ENCODE measurements at places on chromosomes 7 and 10. TPM values are rescaled to one million over a fixed set of nuclear protein-coding genes. Genes with fewer than 3 reads are reported as not detected.

- no peak overlapping the region for H3K4me3 ChIP-seq
- no peaks in the 10 kb centered on the region for H3K4me1 ChIP-seq
- no peak overlapping the region for H3K27ac ChIP-seq
- DNase-seq = no peak
- H3K36me3 ChIP-seq = no peaks in the 10 kb centered on the region
- no peaks in the 10 kb centered on the region for H3K27me3 ChIP-seq
These were observed 359.5 kb upstream of the ANKRD30A start for GRCh38 chr10:36765782-36766414.

DNA sequence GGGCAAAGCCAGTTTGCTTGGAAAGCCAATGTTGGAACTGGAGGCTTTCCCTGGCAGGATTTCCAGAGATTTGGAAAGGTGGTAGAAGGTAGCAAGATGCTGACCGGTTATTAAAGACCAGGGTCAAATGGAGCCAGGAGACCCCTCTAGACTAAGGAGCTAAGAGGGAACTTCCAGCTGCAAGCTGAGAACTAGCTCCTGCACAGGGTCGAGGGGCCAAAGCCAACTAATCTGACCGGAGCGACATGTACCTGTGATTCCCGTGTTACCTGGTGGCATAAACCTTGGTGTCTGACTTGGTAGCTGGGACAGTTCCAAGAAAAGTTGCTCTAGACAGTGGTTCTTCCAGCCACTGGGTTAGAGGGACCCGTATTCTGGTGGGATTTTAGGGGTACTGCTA lies 41.8 kb downstream of the SPDYE5 start:
- H3K27me3 ChIP-seq = no peaks in the 10 kb centered on the region
- H3K27ac ChIP-seq = no peak overlapping the region
- peaks cover 25% of the 10 kb centered on the region for H3K36me3 ChIP-seq
- no peak for DNase-seq
- H3K4me1 ChIP-seq = peaks cover 1% of the 10 kb centered on the region

- H3K4me1 ChIP-seq = no peaks in the 10 kb centered on the region
- DNase-seq = no peak
- H3K27ac ChIP-seq = no peak overlapping the region
- H3K36me3 ChIP-seq = no peaks in the 10 kb centered on the region
These were observed 285.6 kb downstream of the HGF start for GRCh38 chr7:81484261-81484660.

CREB5 gene
- total RNA-seq = 0.70 TPM

DNA sequence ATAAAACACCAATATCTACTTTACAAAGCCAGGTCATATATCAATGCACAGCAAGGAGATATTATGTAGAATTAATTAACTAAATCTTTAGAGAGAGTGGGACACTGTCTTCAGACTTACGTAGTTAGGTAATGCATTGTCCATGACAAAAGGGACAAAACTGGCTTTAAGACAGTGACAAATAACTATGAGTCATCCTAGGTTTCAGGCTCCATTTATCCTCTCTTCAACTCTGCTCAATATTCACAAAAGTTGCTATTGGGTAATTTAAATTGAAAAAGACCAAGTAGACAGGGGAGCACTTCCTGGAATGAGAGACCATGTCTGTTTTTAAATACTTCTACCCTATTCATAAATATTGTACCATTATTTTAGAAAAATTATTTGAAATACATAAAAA lies 464.5 kb downstream of the ARL4A start:
- H3K27me3 ChIP-seq = no peaks in the 10 kb centered on the region
- H3K4me1 ChIP-seq = no peaks in the 10 kb centered on the region
- H3K27ac ChIP-seq = no peak overlapping the region
- no peak for DNase-seq
- H3K4me3 ChIP-seq = no peak overlapping the region
- no peaks in the 10 kb centered on the region for H3K36me3 ChIP-seq

DNA sequence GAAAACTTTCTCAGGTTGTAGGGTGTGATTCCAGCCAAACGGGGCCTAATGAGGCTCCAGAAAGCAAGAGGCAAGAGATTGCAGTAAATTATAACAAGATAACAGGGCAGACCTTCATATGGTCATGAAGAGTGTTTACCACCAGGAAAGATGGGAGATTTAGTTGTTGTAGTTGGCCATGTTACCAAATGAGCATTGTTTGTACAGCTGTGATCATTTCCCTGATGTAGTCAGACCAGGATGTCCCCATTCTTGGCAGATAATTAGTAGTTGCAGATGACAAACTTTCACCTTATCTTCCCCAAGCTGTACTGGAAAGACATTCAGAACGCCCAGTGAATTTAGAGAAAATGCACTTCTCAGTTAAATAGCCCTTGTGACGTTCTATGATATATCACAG lies 630.8 kb downstream of the ANKRD7 start:
- DNase-seq = no peak
- no peaks in the 10 kb centered on the region for H3K36me3 ChIP-seq
- no peaks in the 10 kb centered on the region for H3K4me1 ChIP-seq
- no peak overlapping the region for H3K4me3 ChIP-seq
- no peaks in the 10 kb centered on the region for H3K27me3 ChIP-seq
- H3K27ac ChIP-seq = no peak overlapping the region

DNA sequence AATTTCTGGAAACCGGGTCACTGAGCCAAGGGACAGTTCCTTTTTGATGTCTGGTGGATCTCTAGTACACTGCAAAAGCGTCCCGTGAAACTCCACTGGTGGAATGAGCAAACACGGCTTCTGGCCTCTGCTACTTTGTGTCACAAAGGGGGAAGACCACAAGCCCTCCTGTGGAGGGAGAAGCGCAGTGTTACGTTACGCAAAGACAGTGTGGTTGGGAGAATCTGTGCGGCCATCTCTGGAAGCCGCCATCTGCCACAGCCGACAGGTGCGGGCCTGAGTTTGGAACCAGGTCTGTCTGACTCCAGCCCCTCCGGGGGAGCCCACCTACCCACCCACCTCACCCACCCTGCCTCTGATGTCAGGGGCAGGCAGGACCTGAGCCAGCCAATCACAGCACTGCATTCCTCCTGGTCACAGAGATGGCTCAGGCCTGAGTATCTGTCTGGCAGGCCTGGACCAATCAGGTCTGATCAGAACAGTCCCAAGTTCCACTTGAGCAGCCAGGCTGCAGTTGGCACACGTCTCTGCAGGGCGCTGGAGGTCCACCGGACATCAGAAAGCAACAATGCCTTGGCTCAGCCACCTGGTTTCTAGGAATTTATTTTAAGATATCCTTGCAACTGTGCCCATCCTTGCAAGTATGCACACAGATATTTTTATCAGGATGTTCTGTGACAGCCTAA lies 3.0 kb upstream of the CYP2W1 start:
- no peaks in the 10 kb centered on the region for H3K27me3 ChIP-seq
- H3K36me3 ChIP-seq = no peaks in the 10 kb centered on the region
- no peak for DNase-seq
- H3K4me3 ChIP-seq = no peak overlapping the region
- no peak overlapping the region for H3K27ac ChIP-seq

MYO1G gene
- 3.1 TPM for total RNA-seq

DNA sequence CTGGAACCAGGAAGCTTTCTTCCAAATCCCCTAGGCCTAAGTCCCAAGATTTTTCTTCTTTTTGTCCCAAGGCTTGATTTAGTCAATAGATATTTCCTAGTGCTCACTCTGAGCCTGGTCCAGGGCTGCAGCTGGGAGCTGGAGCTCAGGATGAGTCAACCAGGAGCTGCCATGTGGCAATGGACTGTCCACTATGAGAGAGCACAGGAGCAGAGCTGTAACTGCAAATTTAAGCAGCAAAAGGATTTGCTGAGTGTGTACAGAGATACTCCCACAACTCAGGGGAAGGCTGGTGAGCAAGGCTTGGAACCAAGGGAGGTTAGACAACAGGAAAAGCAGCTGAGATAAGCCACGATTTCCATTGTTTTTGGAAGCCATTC lies 92.1 kb upstream of the CXCL12 start:
- no peaks in the 10 kb centered on the region for H3K27me3 ChIP-seq
- H3K4me3 ChIP-seq = no peak overlapping the region
- H3K4me1 ChIP-seq = no peaks in the 10 kb centered on the region
- no peak for DNase-seq
- no peaks in the 10 kb centered on the region for H3K36me3 ChIP-seq

GRCh38 chr10:22710139-22710745 lies 4.1 kb downstream of the PIP4K2A start:
- H3K4me1 ChIP-seq = peaks cover 17% of the 10 kb centered on the region
- no peaks in the 10 kb centered on the region for H3K36me3 ChIP-seq
- H3K27me3 ChIP-seq = no peaks in the 10 kb centered on the region
- no peak overlapping the region for H3K4me3 ChIP-seq

GRCh38 chr10:132521041-132521465 lies 16.5 kb upstream of the INPP5A start:
- no peaks in the 10 kb centered on the region for H3K27me3 ChIP-seq
- H3K4me1 ChIP-seq = peaks cover 29% of the 10 kb centered on the region
- H3K36me3 ChIP-seq = no peaks in the 10 kb centered on the region

DPY19L1 gene
- 24.2 TPM for total RNA-seq

CCDC172 gene
- total RNA-seq = not detected

DNA sequence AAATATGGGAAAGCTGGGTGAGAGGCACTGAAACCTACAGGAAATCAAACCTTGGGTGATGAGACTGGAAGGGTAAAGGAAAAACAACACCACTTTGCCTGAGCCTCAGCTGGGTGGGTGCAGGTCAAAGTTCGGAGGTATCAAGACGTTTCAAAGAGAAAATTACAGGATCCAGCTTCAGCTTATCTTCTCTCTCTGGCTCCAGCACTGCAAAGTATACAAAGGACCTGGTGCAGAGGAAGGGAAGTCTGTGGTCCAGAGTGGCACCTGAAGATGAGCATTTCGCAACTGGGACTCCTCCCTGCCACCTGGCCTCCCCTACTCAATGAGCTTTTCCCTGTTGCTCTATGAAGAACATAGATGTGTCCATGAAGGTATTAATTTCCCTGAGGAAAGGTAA lies 6.4 kb upstream of the FXYD4 start:
- H3K27ac ChIP-seq = no peak overlapping the region
- DNase-seq = no peak
- H3K27me3 ChIP-seq = no peaks in the 10 kb centered on the region
- H3K4me3 ChIP-seq = no peak overlapping the region

DNA sequence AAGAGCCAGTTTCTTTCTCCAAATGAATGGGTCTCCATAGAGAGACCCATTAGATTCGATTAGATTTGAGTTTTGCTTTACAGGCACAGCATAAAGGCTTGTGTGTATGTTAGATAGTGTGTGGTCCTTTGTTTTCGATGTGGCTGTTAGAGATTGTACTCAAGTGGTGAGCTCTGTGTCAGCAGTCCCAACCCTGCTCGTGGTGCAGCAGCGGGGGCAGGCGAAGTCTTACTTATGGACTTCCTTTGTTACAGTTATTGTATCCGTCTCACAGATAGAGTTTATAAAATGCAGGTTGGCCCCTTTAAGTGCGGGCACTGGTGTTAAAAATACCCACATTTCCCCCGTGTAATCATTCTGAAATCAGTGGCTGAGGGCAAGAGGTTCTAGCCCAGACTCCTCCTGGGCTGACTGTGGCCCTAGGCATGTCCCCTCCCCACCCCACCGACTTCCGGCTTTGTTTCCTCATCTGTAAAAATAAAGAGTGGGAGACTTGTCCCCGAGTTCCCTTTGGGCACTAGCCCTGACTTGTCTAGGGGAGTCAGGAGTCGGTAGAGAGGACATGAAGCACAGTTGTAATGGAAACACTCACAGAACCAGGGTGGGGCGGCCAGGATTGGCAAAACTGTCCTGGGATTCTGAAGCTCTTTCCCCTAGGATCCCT lies 28.6 kb downstream of the MTURN start:
- no peak overlapping the region for H3K27ac ChIP-seq
- no peak for DNase-seq
- H3K36me3 ChIP-seq = no peaks in the 10 kb centered on the region
- no peaks in the 10 kb centered on the region for H3K27me3 ChIP-seq

- H3K27me3 ChIP-seq = peaks cover 21% of the 10 kb centered on the region
- peaks cover 7% of the 10 kb centered on the region for H3K4me1 ChIP-seq
- no peaks in the 10 kb centered on the region for H3K36me3 ChIP-seq
These were observed 1.2 kb upstream of the SLC18A3 start for GRCh38 chr10:49609006-49609282.

HOXA11 gene
- total RNA-seq = not detected

DNA sequence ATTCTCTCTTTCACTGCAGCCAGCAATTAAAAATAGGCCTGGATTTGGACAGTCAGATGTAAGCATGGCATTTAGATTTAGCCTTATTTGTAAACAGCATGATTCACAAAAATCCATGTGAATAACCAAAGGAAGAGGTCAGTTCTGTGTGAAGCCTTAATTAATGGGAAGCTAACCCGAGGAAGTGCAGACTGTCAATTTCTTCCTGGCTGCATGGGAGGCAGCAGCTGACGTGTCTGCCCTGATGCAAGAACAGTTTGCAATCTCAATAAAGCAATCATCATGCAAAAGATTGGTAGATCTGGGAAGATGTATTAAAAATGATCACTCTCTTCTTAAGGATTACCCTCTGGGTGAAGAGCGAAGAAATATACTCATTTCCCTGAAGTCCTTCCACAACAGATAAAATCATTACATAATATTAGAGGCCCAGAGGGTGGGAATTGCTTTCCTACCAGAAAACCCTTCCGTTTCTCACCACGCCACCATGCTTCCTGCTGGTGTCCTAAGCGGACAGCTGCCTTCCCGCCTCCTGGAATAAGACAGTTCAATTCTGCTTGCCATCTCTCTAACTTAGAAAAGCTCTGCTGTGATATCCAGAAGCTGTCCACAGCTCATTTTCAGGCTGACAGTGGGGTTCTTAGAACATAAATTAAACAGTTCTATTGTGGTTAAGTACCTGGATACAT lies 526.7 kb upstream of the NRP1 start:
- no peak overlapping the region for H3K4me3 ChIP-seq
- peaks cover 6% of the 10 kb centered on the region for H3K4me1 ChIP-seq
- H3K27me3 ChIP-seq = no peaks in the 10 kb centered on the region
- peak overlapping the region; percentile 44 for H3K27ac ChIP-seq

AGBL3 gene
- 1.7 TPM for total RNA-seq

- H3K27ac ChIP-seq = no peak overlapping the region
- H3K27me3 ChIP-seq = no peaks in the 10 kb centered on the region
These were observed 66.1 kb upstream of the PDZD8 start for GRCh38 chr10:117441361-117441760.

- no peaks in the 10 kb centered on the region for H3K27me3 ChIP-seq
- H3K36me3 ChIP-seq = no peaks in the 10 kb centered on the region
- H3K4me1 ChIP-seq = no peaks in the 10 kb centered on the region
- H3K27ac ChIP-seq = no peak overlapping the region
These were observed 110.4 kb downstream of the PKD1L1 start for GRCh38 chr7:47837826-47838225.

SLC39A12 gene
- total RNA-seq = 0.05 TPM

DNA sequence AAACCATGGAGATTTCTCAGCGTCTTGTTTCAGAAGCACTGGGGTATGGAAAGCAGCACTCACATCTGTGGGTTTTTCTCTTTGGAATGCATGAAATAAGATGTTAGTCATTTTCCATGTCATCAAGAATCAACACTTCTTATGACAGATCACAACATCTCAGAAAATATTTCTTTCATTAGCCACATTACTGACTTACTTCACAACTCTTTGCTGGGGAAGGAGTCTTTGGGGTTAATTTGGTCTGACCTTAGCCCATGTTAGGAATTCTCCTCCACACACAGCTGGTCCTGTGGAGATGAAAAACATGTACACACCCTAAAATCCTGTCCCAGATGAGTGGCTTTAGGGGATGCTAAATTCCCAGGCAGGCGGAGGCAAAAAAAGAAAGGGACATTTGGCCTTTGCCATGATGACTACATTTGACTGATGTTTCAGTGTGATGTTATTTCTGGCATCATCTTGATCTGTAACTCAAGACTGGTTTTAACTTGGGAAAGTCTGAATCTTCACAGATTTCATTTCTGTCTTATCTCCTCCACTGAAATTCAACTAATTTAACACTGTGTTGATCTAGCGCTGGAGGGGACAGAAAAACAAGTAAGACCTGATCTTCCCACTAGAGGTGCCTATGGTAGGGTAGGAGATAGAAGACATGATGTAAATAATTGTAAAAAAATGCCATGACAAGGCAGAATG lies 363.2 kb downstream of the PRPF18 start:
- DNase-seq = no peak
- H3K27ac ChIP-seq = no peak overlapping the region
- no peaks in the 10 kb centered on the region for H3K4me1 ChIP-seq
- no peak overlapping the region for H3K4me3 ChIP-seq
- H3K27me3 ChIP-seq = no peaks in the 10 kb centered on the region
